ENCODE measurements at places on chromosomes 2 and 18.

DNA sequence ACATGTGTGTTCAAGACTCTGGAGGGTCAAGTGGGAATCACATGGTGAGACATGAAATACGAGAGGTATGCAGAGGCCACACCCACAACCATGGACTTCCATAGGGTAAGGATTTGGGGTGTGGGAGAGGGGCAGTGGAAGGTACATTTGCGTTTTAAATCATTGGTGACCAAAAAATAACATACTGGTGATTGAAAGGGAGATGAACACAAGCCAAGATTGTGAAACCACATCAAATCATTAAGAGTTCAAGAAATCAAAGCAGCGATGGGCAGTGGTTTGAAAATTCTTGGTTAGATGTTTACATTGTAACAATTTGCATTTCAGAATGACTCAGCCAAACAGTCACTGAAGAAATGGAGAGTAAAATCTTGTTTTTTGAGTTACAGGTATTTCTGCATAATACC is 1.9 kb upstream of the CABYR start:
- H3K27ac ChIP-seq, result peak overlapping the region; percentile 79
- peaks cover 9% of the 10 kb centered on the region for H3K4me1 ChIP-seq
- no peaks in the 10 kb centered on the region for H3K36me3 ChIP-seq

DNA sequence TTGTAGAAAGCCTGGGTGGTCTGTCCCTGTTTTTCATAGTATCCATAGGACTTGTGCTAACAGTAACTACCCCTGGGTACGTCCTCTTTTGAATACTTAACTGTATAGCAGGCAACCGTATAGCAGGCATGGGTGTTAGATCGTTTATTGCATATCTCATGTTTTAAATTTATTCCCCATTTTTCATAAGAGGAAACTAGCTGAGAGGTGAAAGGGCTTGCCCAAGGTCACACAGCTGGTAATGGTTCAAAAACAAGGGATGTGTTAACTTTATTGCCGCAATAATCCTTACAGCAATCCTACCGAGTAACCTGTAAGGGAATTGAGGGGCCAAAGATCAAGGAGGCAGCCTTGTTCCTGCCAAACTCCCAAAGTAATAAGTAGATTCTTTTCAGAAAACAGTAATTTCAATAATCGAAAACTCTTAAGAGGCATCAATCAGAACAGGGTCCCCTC is 990 bp upstream of the MGAT4A start:
- H3K27me3 ChIP-seq, result no peaks in the 10 kb centered on the region
- H3K4me3 ChIP-seq, result peak overlapping the region; percentile 90
- H3K27ac ChIP-seq, result peak overlapping the region; percentile 97
- H3K36me3 ChIP-seq, result peaks cover 5% of the 10 kb centered on the region
- H3K4me1 ChIP-seq, result peaks cover 66% of the 10 kb centered on the region
- no peak for DNase-seq

- H3K36me3 ChIP-seq, result no peaks in the 10 kb centered on the region
- H3K4me3 ChIP-seq, result no peak overlapping the region
- H3K4me1 ChIP-seq, result peaks cover 6% of the 10 kb centered on the region
- no peaks in the 10 kb centered on the region for H3K27me3 ChIP-seq
Measured at GRCh38 chr2:63791387-63791786, 50.3 kb upstream of the UGP2 start.

DNA sequence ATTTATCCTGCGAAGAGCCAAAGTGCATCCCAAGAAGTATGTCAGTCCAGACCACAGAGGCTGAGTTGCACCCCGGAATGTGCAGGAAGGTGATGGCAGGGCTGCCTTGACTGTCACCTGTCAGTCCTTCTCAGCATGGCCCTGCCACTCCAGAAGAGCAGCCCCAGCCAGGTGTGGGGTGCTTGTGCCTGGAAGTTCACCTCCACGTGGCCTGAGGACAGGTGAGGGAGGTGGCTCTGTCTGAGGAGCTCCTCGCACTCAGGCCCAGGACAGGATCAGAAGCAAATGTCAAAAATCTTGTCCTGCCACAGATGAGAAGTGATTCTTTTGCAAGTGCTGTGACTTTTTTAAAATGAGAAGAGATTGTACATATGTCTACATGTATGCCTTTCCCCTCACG is 31.4 kb upstream of the B3GNT7 start:
- H3K4me3 ChIP-seq, result no peak overlapping the region
- DNase-seq, result no peak

GRCh38 chr2:197209742-197210408 is 100.7 kb downstream of the ANKRD44 start:
- no peaks in the 10 kb centered on the region for H3K27me3 ChIP-seq
- no peaks in the 10 kb centered on the region for H3K36me3 ChIP-seq
- H3K27ac ChIP-seq, result peak overlapping the region; percentile 97
- peak; percentile 35 for DNase-seq
